HTR-8/SVneo (cell line): ENCODE measurements at places on chromosomes 13 and 19.

DNA sequence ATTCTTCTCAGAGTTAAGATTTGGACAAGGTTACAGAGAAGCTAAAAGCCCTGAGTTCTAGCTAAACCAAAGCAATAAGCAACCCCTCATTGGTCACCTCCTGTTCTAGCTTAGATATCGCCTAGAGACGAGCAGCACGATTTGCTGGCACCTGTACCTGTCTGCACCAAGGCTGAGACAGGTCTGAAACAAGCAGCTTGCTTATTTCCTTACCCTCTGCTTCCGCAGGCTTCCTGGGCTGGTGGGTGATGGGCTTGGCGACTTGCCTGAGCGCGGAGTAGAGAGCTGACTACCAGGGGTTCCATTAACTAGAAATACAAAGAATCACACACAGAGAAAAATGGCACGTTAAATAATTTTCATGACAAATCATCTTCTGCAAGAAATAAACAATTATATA lies 276.9 kb downstream of the DCLK1 start:
- DNase-seq, result no peak

DNA sequence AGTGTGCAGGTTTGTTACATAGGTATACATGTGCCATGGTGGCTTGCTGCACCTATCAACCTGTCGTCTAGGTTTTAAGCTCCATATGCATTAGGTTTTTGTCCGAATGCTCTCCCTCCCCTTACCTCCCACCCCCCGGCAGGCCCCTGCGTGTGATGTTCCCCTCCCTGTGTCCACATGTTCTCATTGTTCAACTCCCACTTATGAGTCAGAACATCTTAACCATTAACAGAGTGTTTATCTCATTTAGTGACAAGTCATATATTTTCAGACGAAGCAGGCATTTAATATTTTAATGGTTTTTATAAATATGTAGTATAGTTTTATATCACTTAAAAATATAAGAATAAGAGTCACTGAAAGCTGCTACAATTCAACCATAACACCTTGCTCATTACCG lies 780.5 kb upstream of the ARGLU1 start:
- DNase-seq, result no peak

GRCh38 chr19:38135150-38135998 lies 88.6 kb downstream of the DPF1 start:
- no peak for DNase-seq

DNA sequence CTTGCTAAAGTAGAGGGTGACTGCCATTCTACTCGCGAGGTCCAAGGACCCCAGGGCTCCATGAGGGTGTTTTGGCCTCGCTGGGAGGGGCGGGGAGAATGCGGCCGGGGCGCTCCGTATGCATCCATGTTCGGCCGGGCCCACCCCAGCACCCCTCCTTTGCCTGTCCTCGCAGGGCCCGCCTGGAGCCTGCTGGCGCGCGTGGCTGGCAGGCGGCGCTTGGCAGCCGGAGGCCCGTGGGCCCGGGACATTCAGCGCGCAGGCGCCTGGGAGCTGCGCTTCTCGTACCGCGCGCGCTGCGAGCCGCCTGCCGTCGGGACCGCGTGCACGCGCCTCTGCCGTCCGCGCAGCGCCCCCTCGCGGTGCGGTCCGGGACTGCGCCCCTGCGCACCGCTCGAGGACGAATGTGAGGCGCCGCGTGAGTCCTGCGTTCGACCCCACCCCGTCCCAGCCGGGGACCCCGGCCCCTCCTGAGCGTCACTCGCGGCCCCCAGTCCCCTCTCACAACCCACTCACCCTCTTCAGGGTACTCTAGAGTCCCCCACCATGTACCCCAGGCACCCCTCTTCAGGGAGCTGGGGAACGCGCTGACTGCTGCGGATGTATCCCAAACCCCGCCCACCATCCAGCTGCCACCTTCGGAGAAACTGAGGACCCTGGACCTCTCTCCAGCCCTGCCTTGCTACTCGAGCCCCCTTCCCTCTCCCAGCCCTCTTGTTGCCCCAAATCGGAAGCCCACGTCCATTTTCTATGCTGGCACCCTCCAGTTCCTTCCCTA lies 4.1 kb downstream of the DLL3 start:
- no peak for DNase-seq

DNA sequence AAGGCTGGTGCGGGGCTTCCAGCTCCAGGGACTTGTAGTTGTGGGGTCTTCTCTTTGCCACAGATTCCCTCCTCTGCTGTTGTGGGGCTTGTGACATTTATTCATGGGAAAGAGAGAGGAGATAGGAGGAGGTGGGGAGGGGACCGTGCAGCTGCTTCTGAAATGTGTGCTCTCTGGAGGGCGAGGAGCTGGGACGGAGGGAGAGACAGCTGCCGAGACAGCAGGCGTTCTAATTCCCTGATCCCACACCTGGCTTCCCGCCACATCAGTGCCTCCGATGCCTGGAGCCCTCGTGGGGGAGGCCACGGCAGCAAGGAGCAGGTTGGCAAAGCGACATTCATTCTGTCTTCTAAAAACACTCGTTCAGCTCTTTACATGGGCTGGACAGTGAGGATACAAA lies 164.4 kb downstream of the USP12 start:
- DNase-seq, result no peak

- no peak for DNase-seq
Observed at GRCh38 chr19:28332351-28332750, 880.6 kb downstream of the UQCRFS1 start.

DNA sequence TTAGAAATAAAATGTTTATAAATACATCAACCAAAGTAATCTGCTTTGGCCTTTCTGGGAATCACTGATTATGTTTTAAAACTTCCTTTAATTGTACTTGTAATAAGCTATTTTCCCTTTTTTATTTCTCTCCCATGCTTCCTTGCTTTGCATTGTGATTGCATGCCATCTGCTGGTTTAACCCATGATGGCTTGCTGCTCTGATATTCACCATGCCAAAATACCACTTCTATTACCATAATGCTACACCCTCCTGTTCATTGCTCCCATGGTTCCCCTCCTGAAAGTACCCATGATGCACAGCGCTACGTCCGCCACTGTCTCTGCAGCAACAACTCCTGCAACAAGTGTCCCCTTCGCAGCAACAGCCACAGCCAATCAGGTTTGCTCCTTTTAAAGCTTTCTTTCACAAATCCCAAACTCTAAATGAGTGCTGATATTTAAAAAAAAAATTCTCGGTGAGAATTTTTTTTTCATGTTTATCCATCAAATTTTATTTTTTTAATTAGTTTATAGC lies 67.7 kb upstream of the RAP2A start:
- DNase-seq, result no peak

GRCh38 chr19:35253316-35254286 lies 4.8 kb downstream of the LSR start:
- no peak for DNase-seq
